ENCODE measurements at places on chromosomes 12 and 14.

DNA sequence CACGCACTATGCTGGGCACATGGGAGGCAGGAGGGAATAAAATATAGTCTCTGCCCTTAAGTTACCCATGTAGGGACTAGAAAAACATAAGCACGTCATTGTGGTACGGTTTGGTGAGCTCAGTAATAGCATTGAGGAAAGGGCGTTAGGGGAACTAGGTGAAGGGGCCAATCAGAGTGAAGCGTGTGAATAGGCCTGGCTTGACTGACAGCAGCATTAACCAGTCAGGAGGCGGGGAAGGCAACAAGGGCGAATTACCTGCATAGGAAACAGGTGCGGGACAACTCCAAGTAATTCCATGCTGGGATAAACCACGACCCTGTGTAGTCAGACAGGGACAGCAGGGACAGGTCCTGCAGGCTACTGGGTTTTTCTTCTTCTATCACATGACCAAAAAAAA is 107.7 kb downstream of the UNC79 start:
- peak; percentile 40 for DNase-seq

GRCh38 chr12:77324416-77324762 is 259.0 kb upstream of the E2F7 start:
- no peak for DNase-seq

GRCh38 chr14:94921882-94922585 is 152.1 kb upstream of the GSC start:
- no peak for DNase-seq

DNA sequence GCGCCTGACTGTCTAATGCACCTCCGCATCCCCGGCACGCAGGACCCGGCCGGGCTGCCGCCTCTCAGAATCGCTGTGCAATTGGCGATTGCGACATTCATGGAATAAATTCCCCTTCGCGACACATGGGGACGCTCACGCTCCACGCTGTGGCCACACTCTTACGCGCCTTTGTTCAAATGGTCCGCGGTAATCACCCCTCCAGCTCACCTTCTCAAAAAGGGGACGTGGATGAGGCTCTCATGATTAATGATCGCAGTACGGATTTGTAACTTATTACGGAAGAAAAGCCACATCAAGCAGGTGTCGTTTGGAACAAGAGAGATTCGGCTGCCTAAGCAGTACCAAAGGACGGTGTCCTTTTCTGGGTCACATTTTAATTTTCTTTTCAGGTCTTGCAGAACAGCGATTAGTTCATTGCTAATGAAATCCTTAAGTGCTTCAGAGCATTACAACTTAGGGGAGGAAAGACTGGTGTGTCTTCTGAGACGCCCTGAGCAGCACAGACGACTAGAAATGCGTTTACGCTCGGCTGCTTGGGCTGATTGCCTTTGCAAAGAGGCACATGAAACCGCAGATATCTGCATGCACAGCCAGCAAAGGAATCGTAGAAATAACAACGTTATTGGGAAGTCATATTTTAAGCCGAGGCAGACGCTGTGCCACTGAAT is 37.3 kb upstream of the ADGRD1 start:
- DNase-seq, result peak; percentile 30

- no peak for DNase-seq
Observed at GRCh38 chr14:88975926-88976325, 151.5 kb downstream of the TTC8 start.

GRCh38 chr14:90755661-90756304 is 60.4 kb downstream of the TTC7B start:
- DNase-seq, result no peak

GRCh38 chr12:130251236-130251780 is 86.4 kb upstream of the PIWIL1 start:
- DNase-seq, result no peak

GRCh38 chr14:95575840-95576473 is 41.1 kb downstream of the GLRX5 start:
- DNase-seq, result peak; percentile 71

DNA sequence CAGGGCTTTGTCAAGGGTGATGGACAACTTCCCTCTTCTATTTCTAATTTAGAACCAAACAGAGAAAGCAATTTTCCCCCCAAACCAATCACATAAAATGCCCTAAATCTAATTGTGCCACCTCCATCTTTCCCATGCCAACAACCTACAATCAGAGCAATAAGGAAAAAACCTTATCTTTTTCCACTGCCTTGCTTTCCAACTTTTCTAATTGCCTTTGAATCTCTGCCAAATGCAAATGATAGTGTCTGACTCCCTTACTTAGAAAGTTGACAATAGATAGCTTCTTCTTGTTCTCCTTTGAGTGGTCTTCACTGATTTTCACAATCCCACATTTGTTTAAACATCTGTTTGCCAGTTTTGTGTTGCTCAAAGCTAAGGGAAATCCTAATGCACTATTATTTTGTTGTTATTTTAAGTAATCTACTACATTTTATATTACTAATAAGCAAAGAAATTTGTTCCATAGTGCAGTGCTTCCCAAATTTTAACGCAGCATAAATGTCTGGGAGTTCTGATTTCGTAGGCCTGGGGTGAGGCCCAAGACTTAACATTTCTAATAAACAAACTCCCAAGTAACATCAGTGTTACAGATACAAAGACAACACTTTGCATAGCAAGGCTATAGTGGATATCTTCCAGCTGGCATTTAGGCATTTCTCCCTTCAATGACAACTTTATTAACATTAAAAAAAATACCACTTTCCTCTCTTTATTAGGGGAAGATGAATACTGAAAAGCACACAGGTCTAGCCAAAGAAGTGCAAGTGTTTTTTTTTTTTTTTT is 696.3 kb upstream of the USP15 start:
- no peak for DNase-seq

- DNase-seq, result no peak
Observed at GRCh38 chr12:66713984-66714383, 35.1 kb upstream of the GRIP1 start.

GRCh38 chr14:22883173-22883976 is at the start of gene REM2:
Gene REM2, plus strand, starts transcription at chr14:22883222. Its CDS starts 66 bp downstream, at chr14:22883288.
- no peak for DNase-seq

DNA sequence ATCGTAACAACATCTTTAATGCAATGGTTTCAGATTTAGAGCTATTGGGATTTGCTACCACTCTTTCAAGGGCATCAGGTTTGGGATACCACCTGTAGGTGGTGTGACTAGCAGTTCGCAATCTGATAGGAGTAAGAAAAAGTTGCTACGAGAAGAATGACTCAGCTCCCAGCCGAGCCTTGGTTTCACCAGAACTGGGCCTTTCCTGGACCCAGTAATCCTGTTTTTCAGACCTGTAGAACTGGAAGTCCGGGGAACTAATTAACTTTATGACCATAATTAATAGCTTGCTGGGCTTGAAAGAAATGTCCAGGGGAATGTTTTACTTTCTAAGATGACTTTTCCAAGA is 770 bp downstream of the ABHD4 start:
- no peak for DNase-seq

DNA sequence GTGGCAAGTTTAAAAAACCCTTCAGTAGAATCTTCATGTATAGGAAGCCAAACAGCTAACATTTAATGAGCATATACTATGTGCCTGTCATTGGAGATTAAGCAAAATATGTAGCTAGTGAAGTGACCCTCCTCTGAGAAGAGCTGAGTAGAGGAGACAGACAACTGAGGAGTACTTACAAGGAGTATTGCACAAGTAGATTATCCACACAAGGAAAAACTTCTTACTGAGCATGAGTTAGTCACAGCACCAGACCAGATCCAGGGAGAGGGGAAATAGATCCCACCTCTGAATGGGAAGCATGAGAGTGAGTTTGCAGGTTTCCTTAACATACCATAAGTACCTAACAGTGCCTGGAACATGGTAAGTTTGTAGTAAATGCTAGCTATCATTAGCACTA is 33.0 kb downstream of the FRMD6 start:
- DNase-seq, result no peak

DNA sequence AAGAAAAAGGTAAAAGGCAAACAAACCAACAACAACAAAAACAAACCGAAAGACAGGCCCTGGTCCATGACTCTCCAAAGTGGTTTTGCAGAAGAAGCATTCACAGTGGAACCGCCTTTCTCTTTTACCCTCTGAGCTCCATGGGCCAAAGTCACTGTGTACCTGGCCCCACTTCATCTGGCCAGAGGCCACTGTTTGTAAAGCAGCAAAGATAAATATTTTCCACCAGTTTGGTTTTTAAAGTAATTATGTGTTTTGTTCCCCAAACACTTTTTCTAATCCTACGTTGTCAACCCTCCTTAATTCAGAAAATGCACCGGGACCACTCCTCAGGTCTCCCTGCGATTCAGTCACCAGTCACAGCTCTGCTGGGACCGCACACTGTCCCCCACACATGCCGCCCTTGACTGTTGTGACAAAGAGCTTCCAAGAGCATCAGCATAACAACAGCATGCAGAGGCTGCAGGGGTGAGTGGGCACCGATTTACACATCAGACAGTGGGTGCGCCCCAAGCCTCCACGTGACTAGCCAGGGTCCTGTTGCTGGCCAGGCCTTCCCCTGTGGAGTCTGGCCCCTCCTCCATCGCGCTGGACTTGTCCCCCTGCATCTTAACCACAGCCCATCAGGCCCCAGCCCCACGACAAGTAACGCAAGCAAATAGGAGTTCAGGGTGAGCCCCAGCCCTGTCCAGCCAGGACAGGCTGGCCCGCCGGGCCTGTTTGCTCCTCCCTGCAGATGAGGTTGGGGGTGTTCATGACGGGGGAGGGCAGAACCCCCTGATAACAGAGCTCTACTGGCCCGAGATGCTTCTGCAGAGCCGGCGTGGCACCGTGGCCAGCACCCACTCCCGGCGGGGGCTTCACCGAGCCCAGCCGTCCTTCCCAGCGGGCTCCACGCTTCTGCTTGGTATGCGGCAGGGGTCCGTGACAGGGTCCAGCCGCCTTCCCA is 65.2 kb upstream of the DIO3 start:
- DNase-seq, result peak; percentile 40

GRCh38 chr14:43361751-43362150 is 1145.3 kb downstream of the FSCB start:
- no peak for DNase-seq

DNA sequence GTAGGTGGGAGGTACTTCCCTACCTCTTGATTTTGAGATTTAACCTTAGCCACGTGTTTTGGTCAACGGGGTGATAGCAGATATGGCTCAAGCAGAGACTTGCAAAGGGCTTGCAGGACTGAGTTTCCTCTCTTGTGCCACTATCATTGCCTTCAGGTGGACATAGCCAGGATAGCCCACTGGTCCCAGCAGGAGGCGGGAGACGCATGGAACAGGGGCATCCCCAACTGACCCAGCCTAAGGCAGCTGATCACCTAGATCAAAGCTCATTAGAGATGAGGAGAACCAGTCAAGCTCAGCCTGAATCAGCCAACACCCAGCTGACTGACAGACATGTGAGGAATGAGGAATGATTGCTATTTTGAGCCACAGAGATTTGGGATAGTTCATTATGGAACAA is 49.6 kb downstream of the CALM1 start:
- no peak for DNase-seq

- DNase-seq, result no peak
Observed at GRCh38 chr12:19909418-19909817, 458.9 kb upstream of the PDE3A start.

- peak; percentile 28 for DNase-seq
Observed at GRCh38 chr12:24778486-24779304, 170.2 kb downstream of the BCAT1 start.

GRCh38 chr12:5965950-5966383 is 20.9 kb upstream of the ANO2 start:
- DNase-seq, result no peak

GRCh38 chr12:65169320-65170208 is at the start of gene LEMD3:
Gene LEMD3, plus strand, starts transcription at chr12:65169583. Its CDS starts 14 bp downstream, at chr12:65169597.
- peak; percentile 86 for DNase-seq

GRCh38 chr12:89999699-90000505 is 291.3 kb upstream of the ATP2B1 start:
- no peak for DNase-seq

- no peak for DNase-seq
Observed at GRCh38 chr12:104494137-104494792, 37.5 kb downstream of the CHST11 start.

DNA sequence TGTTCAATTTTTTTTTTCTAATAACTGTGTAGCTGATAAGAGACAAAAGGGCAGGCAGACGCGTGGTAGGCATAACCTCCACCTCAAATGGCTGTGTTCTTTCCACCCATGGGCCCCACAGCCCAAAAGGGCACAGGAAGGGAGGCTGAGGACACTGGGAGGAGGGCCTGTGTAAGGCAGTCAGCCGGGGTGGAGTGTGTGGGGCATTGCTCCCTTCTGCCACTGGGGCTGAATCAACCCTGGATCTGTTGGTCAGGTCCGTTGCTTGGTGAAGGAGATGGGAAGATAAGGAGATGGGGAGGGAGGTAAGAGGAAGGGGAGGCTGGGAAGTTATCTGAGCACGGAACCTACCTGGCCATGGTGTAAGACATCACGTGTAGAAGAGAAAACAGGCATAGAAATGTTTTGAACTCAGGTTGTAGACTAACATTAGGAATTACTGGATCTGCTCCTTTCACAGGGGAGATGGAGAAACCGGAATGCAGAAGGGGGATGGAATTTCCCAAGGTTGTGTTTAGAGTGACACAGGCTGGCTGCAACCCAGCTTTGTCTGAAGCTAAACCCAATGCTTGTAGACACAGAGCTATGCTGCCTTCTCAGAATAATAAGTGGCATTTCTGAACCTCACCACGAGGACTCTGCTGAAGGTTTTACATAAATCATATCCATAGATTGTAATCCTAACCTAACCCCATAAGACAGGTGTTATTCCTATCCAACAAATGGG is 138.5 kb upstream of the NOS1 start:
- no peak for DNase-seq

DNA sequence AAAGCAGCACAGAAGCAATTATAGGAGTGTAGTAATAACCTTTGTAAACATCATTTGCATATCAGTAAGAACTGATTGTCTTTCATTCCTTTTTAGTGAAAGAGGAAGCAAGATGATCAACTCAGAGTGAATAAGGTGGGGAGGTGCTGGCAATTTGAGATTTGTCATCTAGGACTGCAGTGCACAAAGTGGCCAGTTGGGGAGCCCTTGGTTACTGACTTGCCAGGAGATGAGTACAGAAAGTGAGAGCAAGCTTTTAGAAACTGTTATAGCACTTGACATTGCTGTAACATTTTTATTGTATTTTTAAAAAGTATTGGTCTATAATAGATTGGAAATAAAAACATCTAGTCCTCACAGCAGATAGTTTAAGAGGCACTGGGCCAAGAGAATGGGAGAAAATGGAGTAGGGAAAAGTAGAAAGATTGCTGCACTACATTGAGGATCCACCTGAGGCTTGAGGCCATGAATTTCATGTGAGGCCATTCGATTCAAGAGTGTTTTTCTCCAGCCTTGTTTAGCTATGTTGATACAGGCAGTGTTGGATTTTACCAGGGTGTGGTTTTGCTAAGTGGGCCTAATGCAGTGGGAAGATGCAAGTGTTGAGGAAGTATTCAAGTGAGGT is 98.2 kb downstream of the SNAPC1 start:
- DNase-seq, result no peak

GRCh38 chr12:65891987-65892481 is 67.8 kb downstream of the HMGA2 start:
- no peak for DNase-seq

GRCh38 chr14:85917716-85918115 is 387.8 kb downstream of the FLRT2 start:
- no peak for DNase-seq

Data from iPS DF 19.7 (cell line).